Activated T-cell treated with anti-CD3 and anti-CD28 coated beads, Interleukin-2, amount 50 U/mL, for 4 hours (primary cell): ENCODE measurements at places on chromosomes 12 and 14.

- no peak for DNase-seq
These were observed 1.7 kb downstream of the EVL start for GRCh38 chr14:100066962-100067361.

DNA sequence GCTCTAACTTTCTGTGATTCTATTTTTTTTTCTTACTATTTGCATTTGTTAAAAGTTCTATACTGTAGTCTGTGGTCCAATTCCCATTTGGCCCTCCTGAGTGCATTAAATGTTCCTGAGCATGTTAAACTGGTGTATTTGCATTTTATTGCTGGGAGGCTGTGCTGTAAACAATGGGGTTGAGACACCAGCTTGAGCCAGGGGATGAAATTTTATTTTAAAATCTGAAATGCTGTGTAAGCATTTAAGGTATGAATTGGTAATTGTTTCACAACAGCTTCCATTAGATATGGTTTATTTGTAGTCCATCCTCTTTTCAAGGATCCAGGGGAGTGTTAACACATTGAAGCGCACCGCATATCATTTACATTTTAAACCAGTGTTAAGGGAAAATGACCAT is 89.9 kb upstream of the RFX4 start:
- no peak for DNase-seq

GRCh38 chr14:28656704-28657255 is 109.8 kb upstream of the FOXG1 start:
- no peak for DNase-seq

GRCh38 chr12:4064008-4064407 is 190.8 kb upstream of the PARP11 start:
- no peak for DNase-seq

DNA sequence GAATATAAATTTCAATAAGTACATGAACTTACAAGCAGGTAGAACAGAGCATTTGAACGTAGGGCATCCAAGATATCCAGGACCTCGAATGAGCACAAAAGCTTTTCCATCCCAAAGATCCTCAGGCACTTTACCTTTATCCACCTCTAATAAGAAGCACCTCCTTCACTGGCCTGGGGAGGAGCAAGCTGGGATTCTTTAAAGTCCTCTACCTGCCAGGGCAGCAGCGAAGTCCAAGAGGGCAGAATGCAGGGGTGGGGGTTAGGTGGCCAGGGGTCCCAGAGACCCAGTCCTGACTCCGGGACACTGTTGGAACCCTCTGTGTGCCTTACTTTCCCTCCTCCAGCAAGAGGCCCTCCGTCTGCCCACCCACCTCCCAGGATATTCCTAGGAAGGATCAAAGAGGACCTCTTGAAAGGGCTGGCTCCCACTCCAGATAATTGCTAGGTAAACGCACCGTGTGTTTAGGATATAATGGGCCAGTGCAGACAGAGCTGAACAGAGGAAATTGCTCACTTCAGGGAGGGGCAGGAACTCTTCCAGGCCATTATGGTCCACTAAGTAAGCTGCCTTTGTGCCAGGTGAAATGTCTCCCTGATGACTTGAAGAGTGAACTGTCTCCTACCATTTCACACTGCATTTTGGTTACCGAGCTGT is 68.1 kb downstream of the TTC9 start:
- DNase-seq: no peak
